Left lung (tissue), 14 donors: ENCODE measurements at places on chromosomes 7 and 10. TPM values are rescaled to one million over a fixed set of nuclear protein-coding genes. Genes with fewer than 3 reads are reported as not detected.

PTN gene
- 53.0 TPM for polyA plus RNA-seq

PRPS1L1 gene
- polyA plus RNA-seq: not detected

NPY4R gene
- polyA plus RNA-seq: 0.38 TPM

CPED1 gene
- polyA plus RNA-seq: 14.9 TPM

CLDN12 gene
- polyA plus RNA-seq: 44.7 TPM
